GOT3 (cell line): ENCODE measurements at places on chromosomes 3 and 15.

DNA sequence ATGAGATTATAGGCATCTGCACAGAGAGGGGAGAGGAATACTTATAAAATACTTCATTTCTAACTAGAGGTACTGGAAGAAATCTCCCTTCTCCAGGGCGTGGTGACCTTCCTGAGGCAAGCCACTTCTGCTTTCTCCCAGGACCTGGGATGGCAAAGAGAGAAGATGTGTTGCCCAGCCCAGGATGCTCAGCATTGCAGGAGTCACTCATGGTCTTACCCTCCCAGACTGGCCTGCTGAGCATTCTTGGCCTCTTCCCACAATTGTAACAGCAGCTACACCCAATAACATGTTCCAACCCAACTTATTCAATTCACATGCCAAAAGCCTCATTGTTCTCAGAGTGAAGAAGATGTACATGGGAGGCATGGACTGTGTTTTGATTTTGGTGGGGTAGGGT is 37.9 kb downstream of the IL20RB start:
- DNase-seq, result no peak

GRCh38 chr3:13141991-13142412 is 68.8 kb upstream of the IQSEC1 start:
- DNase-seq, result no peak

DNA sequence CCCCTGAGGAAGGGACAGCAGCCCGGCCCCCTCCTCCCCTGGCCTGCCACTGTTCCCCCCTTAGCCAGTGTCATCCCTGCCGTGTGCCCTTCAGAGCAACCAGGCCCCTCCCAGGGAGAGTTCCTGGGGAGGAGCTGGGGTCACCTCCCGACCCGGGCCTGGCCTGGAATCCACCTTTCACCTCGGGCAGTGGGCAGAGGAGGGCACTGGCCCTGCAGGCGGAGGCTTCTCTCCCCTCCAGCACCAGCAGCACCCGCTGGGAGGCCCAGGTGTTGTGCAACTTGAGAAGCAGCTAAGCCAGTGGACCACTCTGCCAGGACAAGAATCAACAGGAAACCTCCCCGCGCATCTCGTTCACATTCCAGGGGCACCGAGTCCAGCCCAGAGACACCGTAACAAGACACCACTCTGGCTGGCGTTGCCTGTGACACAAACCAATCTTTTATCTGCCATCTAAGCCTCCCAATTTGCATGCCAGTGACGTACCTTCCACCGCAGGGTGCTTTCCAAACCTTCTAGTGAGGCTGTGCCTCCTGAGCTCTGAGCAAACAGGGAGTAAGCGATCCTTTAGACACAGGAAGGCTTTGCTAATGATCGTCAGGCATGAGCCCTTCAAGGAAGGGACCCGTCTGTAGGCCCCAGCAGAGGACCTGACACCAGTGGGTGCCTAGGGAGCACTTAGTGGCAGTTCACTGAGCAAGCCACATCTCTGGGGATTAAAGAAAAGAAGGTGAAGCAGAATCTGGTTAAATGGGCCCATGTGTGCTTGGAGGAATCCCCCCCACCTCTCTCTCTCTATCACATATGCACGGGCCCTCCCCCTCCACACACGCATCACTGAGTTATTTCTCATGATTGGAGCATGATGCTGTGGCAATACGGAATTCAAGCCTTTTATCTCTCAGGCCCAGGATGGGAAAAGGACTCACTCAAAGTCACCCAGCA is 98.9 kb upstream of the TLE3 start:
- DNase-seq, result peak; percentile 42

GRCh38 chr3:52385157-52385556 is 59.7 kb downstream of the SEMA3G start:
- no peak for DNase-seq

DNA sequence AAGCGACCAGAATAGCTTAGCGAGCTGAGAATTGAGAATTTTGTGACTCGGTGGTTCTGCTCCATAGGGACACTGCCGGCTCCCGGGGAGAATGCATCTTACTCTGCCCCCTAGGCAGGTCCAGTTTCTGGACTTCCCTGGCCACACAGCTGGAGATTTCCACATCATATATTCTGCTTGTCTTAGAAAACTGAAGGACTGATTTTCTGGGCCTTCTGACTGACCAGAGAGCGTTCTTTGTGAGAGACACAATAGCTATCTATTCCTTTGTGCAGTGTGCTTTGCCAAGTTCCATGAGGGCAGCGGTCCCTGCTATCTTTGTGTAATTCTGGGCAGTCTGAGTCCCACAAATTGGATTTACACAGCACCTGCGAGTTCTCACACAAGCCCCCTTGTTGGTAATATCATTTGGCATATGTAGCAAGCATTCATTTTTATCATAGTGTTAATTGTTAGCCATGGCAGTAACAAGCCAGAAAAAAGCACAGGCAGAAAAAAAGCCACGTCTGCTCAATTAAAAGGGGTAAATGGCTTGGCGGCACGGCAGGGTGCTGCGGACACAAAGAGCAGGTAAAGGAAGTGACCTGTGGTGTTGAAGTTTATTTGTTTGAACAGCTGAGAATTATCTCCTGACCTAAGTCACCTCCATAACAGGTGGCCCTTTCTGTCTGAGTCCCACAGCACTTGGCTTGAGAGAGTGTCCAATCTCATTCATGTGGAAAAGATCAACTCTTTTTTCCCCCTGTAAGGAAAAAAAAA is 688.7 kb downstream of the TUSC7 start:
- DNase-seq, result no peak

GRCh38 chr15:94015324-94015723 is 216.0 kb upstream of the MCTP2 start:
- no peak for DNase-seq

GRCh38 chr3:104746056-104746455 is 620.7 kb upstream of the ALCAM start:
- no peak for DNase-seq

- DNase-seq, result no peak
Observed at GRCh38 chr15:92617549-92618520, 37.7 kb downstream of the FAM174B start.

- no peak for DNase-seq
Observed at GRCh38 chr3:13561967-13562366, 13.0 kb downstream of the FBLN2 start.

GRCh38 chr3:13637311-13637891 is 88.5 kb downstream of the FBLN2 start:
- no peak for DNase-seq

- peak; percentile 29 for DNase-seq
Observed at GRCh38 chr15:51621936-51622603, 501 bp downstream of the DMXL2 start.

DNA sequence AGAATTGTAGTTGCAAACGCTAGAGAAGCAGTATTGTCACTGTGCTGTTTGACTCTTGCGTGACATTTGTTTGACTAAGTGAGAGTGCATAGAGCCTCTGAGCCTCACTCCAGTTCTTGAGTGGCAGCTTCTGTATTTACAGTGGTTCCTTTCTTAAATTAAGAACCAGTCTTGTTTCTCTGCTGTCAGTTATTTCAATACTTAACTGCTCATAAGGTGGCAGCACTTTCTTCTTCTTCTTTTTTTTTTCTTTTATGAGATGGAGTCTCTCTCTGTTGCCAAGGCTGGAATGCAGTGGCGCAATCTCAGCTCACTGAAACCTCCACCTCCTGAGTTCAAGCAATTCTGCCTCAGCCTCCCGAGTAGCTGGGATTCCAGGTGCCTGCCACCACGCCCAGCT is 372.1 kb downstream of the LPP start:
- DNase-seq, result no peak

GRCh38 chr3:181660337-181660736 is 51.4 kb upstream of the SOX2 start:
- no peak for DNase-seq

GRCh38 chr3:69491975-69492374 is 106.1 kb upstream of the FRMD4B start:
- DNase-seq, result no peak

- peak; percentile 31 for DNase-seq
Observed at GRCh38 chr3:12750658-12751071, 8.4 kb downstream of the TMEM40 start.

- DNase-seq, result no peak
Observed at GRCh38 chr3:7957024-7957423, 544.6 kb upstream of the LMCD1 start.

- no peak for DNase-seq
Observed at GRCh38 chr3:137259701-137260100, 301.9 kb downstream of the IL20RB start.

- no peak for DNase-seq
Observed at GRCh38 chr15:70605606-70606410, 157.6 kb downstream of the UACA start.

DNA sequence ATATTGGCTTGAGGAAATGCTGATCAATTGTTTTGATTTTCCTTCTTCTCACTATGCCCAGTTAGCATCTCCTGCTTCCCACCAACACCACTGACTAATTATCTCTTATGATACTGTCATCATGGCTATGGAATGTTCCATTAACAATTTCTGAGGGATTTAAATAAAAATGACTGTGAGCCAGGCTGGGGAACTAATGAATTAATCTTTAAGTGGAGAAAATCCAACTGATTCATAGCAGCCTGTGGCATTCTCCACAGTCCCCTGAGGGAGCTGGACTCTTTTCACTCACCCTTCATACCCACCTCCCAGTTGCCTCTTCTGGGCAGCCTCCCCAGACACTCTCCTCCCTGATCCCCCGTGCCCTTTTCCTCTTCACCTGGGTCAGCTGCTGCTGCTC is 353.6 kb downstream of the CLSTN2 start:
- DNase-seq, result no peak

GRCh38 chr3:49162751-49163419 is 3.2 kb downstream of the CCDC71 start:
- no peak for DNase-seq

GRCh38 chr3:195034541-195034940 is 236.4 kb downstream of the XXYLT1 start:
- no peak for DNase-seq

GRCh38 chr3:18284716-18285115 is 140.4 kb downstream of the SATB1 start:
- no peak for DNase-seq

DNA sequence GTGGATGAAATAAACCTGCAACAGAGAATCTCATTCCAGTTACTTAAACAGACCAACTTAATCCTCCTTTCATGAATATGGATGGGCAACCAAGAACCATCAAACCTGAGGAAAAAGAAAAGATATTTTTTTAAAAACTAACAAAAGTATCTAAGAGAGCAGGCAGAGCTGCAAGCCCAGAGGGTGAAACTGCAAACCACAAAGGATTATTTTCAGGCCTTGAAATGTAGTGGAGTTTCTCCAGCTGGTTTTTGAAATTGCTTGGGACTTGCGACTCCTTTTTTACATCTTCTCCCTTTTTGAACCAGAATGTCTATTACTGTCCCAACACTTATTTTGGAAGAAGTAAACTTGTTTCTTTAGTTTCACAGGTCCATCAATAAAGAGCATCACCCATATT is 87.4 kb downstream of the STAG1 start:
- no peak for DNase-seq

- DNase-seq, result no peak
Observed at GRCh38 chr3:193573403-193574191, 18.9 kb upstream of the ATP13A4 start.

DNA sequence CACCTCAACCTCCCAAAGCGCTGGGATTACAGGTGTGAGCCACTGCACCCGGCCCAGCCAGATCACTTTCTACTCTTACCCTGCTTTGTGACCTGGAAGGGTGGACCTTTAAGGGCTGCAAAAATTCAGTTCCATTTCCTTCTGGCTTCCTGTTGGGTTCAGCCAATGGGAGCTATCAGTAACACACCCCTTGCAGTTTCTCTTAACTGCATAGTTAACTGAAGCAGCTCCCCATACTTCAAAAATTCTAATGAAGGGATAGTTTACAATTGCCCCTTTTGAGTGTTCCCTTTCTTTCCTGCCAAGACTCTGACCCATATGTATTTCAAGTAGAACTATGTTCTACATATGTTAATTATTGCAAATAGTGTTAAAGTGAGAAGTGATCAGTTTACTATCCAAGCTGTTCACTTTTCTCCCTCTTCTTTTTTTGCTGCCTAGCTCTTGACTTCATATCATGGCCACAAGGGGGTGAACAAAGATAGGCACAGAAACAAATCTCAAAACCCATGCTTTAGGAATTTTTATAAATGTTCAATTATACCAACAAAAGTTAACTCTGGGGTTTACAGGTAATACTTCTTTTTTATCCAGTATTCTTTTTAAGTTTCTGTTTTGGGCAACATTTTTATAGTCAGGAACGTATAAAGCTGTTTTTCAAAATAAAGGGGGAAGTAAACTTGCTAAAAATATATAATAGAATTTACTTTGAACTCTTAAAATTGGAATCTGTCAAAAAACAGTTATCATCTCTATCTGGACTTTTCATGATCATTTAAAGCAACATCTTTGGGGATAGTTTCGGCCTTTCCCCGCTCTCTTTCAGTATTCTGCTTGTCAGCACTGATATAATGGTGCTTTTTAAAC is 8.1 kb downstream of the PGBD4 start:
- no peak for DNase-seq

GRCh38 chr3:197298945-197299854 is 788 bp upstream of the DLG1 start:
- no peak for DNase-seq

DNA sequence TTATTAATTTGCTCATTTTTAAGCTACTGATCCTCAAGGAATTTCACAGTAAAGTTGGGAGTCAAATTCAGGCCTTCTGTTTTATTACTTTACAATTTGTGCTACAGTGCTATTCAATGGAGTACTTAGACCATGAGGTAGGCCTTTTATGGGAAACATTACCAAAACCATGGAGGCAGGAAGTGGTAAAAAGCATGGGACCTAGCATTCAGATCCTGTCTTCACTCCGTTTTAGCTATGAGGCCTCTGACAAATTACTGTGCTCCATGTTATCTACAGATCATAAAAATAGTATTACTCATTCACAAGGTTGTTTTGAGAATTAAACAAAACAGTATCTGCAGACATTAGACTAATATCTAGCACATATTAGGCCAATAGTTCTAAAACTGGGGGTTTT is 140.6 kb upstream of the SLITRK3 start:
- no peak for DNase-seq
